AG04449 (cell line): ENCODE measurements at places on chromosomes 1 and 21.

- DNase-seq, result no peak
Observed at GRCh38 chr1:232542633-232543593, 87.0 kb downstream of the SIPA1L2 start.

DNA sequence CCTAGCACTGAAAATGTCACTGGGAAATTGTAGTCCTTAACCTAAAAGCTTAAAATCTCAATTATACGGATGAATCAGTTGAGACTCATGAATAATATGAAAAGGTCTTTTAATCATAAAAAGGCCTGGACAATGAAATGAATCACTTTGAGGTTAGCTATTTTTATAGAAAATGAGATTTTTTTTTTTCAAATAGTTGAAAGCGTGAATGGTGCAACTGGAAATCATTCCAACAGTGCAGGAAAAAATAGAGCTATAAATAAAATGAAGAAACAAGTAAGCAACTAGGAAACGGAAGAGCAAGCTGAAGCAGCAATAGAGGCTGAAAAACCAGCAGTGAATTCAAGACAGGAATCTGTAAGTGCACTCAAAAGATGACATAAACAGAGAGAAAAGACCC is 142.9 kb downstream of the BACH1 start:
- no peak for DNase-seq

- no peak for DNase-seq
Observed at GRCh38 chr21:30613836-30614235, at the start of gene KRTAP6-1. KRTAP6-1 (minus strand) TSS chr21:30613930; CDS start chr21:30613904, 26 bp downstream.

- DNase-seq, result no peak
Observed at GRCh38 chr1:93692983-93693591, 11.4 kb upstream of the BCAR3 start.

DNA sequence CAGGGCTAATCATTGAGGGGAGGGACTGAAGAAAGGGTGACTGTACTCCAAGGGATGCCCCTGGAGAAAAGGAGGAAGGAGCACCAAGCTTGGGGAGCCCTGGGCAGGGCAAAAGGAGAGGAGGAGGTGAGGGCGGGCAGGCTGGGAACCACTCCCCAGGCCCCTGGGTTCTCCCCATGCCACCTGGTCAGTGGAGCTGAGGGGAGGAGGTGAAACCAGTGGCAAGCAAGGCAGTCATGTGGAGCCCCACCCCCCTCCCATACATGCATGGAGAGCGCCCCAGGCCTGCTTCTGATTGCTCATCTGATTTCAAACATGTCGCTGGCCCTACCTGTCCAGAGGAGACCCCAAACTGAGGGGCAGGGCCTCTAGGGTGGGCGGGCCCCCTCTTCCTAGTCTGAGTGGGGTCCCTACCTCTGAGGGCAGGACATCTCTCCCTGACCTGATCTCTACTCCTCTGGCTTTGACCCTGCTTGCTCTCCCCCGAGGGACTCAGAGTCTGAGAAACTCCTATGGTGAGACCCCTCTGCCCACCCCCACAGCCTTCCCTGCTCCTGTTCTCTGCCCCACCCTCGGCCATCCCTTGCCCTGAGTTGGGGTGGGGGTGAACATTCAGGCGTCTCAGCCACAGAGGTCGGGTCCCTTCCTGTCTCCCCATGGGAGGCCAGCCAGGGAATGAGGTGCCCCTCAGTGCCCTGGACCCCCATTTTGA is 18.6 kb downstream of the INSRR start:
- no peak for DNase-seq

DNA sequence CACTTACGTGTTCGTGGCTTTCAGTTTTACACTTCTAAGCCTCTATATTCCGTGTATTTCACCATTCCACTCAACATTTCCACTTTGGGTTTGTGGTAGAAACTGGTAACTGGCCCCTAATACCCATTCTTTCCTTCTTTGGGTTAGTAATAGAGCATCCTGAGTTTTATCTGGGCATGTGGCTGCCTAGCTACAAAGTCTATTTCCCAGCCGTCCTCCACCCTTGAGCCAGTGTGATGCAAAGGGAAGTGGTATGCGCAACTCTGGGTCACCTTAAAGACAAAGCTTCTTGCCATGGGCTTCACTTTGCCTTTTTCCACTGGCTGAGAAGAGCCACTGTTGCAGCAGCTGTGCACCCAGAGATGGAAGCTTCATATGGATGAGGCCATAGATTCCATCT is 73.9 kb downstream of the LAMC2 start:
- no peak for DNase-seq
